Fibroblast of skin of right quadriceps (primary cell): ENCODE measurements at places on chromosomes 3 and 15.

DNA sequence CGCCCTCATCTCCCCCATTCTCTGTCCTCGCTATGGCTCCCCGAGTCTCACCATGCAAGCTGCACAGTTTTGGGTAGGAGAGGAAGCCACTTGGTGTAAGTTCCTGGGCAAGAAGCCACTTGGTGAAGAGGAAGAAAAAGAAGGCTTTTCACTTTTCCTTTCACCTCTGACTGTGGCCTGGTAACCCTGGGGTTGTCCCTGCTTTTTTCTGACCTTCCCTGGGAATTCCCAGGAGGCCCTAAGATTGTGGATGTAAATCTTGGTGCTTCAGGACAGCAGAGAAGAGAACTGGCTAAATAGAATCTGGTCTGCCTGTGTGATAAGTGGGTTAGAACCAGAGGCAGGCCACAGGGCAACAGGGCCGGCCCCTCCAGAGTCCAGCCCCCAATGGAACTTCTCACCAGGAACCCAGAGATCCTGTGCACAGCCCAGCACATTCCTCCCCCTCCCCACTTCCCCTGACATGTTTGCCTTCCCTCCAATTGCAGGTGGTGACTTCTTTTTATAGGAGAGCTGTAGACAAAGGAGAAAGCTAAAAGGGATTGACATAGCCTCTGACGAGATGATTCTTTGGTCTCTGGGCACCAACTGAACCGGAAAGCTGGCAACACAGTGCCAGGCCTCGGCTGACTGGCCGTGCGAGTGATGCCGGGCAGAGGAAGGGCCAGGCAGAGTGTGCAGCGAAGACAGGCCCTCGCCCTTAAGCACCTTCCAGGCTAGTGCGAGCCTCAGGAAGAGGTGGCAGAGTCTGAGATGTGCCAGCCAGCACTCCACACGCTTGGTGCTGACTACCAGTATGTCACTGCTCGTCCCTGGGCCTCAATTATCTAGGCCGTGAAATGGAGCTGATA is 19.4 kb upstream of the SKOR1 start:
- no peak for DNase-seq

DNA sequence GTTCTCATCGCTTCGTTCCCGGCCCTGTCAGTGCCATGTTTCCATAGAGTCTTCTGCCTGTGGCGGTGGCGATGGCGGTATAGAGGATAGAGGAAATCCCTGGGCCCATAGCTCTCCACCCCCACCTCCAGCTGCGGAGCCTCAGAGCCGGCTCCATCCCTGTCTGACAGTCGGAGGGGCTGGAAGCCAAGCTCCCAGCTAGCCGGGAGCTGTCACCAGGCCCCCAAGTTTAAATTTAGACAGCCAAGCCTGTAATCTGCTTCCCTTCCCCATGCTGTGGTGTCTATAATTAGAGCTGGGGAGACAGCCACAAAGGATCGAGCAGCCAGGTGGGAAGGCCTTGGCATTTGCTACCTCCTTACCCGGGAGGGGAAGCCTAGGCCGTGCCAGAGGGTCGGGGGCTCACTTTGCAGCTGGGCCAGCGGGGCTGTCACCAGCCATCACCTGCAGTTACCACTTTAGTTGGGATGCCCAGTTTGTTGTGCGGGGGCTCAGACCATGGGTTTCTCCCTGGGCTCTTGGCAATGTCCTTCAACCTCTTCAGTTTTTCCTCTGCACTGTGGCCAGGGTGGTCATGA is 56.3 kb upstream of the SEC13 start:
- DNase-seq = no peak

DNA sequence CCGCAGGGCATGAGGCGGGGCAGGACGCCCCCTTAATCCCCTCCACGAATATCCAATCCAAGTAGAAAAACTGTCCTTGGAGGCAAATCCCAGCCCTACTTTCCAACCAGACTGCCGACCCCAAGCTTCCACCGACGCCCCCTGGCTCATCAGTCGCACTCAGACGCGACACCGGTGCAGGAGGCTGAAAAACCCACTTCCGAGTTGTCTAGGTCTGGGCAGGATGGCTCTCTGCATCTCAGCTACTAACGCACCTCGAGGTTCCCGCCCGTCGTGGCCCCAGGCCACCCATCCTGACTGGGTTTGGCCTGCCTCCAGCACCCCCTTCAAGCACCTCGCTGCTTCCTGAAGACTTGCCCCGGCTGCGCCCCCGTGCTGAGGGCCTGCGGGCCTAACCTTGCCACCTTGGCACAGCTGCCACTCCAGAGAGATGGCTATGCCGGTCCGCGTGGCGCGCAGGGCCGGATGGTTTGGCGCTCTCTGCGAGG is 15.5 kb downstream of the RGMA start:
- DNase-seq = no peak

GRCh38 chr3:142981108-142981507 is 17.6 kb upstream of the PAQR9 start:
- DNase-seq = no peak

DNA sequence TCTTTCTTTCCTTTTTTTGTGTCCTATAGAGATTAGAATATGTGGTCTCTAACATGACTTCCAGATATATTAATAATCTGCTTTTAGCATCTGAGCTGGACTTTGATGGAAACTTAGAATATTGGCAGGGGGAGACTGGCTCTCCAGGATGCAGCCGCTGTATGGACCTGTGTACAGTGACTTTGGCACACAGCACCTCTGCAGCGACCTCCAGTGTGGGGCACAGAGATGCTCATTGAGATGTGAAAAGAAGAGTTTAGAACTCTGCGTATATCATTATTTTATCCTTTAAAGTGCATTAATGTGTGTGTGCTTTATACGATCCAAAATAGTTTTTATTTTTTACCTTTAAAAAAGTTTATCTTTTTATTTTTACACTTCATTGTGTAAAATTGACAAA is 18.3 kb downstream of the CFAP161 start:
- no peak for DNase-seq

DNA sequence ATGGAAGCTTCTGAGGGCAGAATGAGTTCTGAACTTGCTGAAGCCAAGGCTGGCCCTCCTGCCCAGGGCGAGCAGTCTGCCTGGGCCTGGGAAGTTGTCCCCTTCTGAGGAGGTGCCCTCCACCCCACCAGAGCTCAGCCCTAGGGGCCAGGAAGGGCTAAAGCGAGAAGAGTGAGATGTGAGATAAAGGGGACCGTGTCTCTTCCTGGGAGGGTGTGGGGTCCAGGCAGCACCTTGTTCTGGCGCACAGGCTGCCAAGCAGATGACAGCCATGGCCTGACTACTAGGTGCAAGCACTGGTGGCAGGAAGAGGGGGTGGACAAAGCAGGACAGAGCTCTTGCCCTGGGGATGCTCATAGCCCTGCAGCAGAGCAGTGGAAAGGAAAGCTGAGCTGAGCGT is 3.7 kb downstream of the PAK6 start:
- DNase-seq = no peak

DNA sequence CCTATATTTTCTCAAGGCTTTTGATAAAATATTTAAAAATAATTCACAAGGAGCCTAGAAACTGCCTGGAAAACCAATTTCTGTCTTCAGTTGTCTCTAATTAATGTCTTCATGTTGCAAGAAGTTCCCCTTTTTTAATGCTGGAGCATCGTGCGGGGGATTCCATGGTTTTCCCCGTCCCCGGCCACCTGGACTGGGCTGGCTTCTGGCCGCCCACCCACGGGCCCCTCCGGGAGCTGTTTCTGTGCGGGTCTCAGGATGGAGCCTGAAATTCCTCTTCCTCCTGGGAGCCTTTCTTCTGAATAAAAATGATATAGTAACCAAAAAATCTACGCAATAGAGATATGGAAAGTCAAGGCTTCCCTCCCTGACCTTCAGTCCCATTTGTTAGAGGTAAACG is 8.1 kb upstream of the LRRK1 start:
- no peak for DNase-seq

DNA sequence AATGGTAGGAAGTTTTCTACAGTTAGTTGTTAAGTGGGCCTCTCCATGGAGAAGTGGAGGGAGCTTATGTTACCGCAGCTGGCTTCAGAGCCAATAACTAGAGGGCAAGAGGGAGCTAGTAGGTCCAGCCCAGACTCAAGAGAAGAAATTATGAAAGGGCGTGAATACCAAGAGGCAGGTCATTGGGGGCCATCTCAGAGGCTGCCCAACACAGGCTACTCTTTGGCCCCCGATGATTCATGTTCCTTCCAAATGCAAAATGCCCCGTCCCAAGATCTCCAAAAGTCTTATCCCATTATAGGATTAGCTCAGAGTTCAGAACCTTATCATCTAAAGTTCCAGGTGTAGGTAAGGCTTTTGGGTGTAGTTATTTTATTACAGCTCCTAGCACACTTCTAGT is 94.5 kb downstream of the FNDC3B start:
- DNase-seq = no peak

DNA sequence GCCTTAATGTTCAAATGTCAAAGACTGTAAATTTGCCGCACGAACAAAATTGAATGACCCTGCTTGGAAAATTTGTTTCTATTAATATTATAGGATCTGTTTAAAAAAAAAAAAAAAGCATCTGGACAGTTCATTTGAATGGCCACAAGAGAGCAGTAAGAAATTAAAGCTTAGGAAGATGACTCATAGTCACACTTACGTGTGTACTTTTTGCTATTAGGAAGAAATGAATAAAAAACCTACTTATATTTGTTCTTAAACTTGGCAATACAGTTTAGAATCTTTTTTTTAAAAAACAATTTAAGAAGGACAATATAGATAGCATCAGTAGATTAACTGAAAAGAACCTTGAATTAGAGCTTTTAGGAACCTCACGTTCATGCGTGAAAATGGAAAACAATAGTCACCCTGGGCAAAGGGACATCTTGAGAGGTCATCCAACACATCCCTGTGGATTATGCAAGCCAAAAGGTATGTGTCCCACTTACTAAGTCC is 621.8 kb downstream of the MECOM start:
- peak; percentile 60 for DNase-seq

DNA sequence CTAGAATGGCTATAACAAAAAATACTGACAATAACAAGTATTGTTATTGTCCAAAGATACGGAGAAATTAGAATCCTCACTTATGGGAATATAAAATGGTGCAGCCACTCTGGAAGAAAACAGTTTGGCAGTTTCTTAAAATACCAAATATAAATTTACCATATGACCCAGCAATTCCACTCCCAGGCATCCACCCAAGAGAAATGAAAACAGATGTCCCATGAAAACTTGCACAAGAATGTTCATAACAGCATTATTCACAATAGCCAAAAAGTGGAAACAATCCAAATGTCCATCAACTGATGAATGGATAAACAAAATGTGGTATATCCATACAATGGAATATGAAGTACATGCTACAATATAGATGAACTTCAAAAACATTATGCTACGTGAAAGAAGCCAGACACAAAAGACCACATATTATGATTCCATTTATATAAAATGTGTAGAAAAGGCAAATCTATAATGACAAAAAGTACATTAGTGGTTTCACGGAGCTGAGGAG is 9.4 kb downstream of the AAGAB start:
- peak; percentile 65 for DNase-seq

- DNase-seq = no peak
These were observed 40.1 kb upstream of the MUC13 start for GRCh38 chr3:124974691-124975090.

- DNase-seq = no peak
These were observed 5.2 kb upstream of the EIF1B start for GRCh38 chr3:40304352-40304751.

- peak; percentile 18 for DNase-seq
These were observed 39.8 kb upstream of the FGF7 start for GRCh38 chr15:49383266-49383665.

- no peak for DNase-seq
These were observed 339.1 kb downstream of the SATB1 start for GRCh38 chr3:18086078-18086477.

DNA sequence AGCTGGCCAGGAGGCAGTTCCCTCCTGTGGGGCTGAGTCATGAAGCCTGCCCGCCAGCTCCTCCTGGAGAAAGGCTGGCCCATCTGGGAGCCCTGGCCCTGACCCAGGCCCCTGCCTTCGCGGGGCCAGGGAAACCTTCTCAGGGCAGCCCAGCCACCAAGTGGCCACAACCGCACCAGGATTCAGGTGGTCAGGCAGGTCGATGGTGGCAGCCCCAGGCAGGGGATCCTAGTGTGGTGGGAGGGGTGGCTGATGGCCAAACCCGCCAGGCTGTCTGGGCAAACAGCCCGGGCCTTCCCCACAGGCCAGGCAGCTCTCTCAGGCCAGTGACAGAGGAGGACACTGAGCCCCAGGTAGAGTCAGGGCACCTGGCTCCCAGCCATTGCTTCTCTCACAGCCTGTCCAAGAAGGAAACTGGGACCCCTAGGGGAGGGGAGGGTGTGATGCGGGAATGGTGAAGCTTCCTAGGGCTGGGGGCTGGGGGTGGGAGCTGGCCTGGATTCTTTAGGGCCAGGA is 1.2 kb downstream of the TWF2 start:
- DNase-seq = peak; percentile 81

DNA sequence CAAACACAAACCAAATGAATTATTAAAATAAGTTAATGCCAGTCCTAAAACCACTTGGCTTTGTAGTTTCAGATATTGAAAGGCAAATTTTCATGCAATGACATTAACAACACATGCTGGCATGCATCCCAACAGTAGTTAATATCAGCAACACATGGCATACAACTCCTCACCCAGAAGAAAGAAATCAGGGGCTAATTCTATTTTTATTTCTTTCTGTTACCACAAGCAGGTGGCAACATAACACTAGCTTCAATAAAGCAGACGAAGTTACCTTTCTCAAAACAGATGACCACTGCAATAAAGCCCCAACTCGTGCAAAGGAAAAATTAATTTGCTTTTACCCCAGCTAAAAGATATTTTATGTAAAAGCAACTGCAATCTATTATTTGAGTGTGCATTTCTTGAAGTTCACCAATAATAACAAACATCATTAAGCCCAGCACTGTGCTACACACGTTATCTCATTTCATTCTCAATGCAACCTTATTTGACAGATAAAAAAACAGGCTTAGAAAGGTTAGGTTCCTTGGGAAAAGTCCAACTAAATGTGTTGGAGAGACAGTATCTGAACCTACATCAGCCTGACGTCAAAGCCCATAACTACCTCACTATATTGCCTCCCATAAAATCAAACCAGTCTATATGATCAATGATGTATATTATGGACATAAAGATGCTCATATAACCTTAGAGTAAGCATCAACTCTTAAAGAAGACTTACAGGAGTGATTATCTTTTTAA is 2.8 kb downstream of the TOP2B start:
- DNase-seq = peak; percentile 8

DNA sequence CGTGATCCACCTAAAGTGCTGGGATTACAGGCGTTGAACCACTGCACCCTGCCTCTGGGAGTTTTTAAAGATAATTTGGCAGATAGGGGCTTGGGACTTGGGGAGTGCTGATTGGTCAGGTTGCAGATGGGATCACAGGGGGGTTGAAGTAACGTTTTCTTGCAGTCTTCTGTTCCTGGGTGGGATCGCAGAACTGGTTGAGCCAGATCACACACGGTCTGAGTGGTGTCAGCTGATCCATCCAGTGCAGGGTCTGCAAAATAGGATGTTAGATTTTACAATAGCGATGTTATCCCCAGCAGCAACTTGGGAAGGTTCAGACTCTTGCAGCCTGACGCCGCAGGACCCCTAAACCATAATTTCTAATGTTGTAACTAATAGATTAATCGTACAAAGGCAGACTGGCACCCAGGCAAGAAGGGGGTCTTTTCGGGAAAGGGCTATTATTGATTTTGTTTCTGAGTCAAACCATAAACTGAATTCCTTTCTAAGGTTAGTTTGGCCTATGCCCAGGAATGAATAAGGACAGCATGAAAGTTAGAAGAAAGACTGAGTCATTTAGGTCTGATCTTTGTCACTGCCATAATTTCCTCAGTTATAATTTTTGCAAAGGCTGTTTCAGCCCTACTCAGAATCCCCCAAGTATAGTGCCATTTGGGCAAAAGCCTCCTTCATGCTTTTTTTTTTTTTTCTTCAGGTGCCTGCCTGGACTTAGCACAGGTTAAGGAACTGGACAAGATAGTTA is 1.5 kb upstream of the CA12 start:
- peak; percentile 45 for DNase-seq

- DNase-seq = no peak
These were observed 87.8 kb upstream of the CTDSPL start for GRCh38 chr3:37773911-37774310.
